ENCODE measurements at places on chromosomes 16 and 17.
A peak's percentile ranks its signal among the peaks of the same experiment; 100 is the strongest.

GRCh38 chr17:78641243-78641642 is 64.0 kb upstream of the DNAH17 start:
- no peak for DNase-seq

DNA sequence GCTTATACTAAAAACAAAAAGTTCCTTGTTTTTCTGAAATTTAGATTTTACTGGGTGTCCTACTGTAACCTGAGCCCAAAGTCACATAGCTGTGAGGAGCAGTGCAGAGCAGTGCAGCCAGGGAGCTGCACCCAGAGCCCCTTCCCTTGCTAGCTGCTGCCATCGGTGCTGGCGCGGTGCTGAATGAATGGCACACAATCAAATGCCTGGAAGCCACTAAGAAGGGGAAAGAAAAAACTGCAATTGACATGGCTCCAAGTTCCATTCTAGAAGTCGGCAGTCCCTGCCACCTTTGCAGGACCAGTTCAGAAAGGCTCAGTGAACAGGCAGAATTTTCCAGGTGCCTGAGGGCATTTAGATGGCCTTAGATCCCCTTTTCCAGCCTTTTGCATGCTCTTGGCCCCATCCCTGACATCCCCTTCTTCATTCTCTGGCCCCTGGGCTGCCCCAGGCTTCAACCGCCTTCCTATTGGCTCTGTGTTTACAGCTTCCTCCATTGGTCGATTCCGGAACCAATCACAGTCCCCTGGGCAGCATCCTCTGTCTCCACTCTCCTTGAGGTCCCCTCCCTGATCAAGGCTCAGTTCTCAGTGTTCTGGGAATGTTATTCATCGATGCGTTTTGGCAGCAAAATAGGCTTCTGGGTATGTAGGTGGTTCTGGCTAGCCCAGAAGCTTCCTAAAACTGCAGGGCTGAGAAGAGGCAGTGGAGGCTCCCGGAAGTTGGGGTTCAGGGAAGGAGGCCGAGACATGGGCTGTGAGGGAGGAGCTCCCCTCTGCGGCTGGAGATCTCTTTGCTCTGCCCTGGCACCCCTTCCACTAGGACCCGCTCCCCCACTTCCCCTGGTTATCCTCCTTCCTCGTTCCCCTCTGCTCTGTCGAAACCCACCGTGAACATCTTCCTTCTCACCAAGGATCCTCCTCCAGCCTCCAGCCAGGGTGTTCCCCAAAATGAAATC is 37.9 kb downstream of the ATP2C2 start:
- DNase-seq = no peak

DNA sequence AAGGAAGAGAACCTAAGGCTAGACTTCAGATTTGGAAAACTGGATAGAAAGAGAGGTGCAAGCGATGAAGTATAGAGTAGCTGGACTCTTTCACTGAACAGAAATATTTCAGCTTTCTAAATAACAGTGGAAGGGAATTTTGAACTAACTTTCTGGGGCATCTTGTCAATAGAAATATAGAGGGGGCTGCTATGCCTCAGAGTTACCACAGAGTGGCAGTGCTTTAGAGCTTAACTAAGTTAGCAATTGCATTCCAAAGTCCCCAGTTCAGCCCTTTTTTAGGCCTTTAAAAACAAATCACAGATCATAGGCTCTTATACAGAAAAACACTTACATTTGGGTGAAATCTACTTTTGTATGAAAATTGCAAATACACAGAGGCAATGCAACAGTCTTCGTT is 154.2 kb upstream of the CDH8 start:
- DNase-seq = no peak

DNA sequence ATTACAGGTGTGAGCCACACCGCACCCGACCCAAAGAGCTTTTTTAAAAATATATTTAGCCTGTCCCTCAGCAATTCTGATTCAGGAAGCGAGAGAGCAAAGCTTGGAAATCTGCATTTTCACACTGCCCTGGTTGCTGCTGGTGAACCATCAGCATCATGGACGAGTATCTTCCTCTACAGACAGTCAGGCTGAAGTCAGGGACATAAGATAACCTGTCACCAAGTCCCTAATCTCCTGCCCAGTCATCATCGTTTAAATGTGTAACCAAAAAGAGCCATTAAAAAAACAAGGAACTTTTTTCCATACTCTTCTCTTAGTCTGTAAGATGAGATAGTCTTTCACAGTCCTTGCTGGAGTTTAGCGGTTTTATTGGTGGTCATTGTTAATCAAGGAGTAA is 6.7 kb downstream of the PMM2 start:
- no peak for DNase-seq

- DNase-seq = no peak
Measured at GRCh38 chr17:82561429-82562035, 42.0 kb downstream of the FOXK2 start.

DNA sequence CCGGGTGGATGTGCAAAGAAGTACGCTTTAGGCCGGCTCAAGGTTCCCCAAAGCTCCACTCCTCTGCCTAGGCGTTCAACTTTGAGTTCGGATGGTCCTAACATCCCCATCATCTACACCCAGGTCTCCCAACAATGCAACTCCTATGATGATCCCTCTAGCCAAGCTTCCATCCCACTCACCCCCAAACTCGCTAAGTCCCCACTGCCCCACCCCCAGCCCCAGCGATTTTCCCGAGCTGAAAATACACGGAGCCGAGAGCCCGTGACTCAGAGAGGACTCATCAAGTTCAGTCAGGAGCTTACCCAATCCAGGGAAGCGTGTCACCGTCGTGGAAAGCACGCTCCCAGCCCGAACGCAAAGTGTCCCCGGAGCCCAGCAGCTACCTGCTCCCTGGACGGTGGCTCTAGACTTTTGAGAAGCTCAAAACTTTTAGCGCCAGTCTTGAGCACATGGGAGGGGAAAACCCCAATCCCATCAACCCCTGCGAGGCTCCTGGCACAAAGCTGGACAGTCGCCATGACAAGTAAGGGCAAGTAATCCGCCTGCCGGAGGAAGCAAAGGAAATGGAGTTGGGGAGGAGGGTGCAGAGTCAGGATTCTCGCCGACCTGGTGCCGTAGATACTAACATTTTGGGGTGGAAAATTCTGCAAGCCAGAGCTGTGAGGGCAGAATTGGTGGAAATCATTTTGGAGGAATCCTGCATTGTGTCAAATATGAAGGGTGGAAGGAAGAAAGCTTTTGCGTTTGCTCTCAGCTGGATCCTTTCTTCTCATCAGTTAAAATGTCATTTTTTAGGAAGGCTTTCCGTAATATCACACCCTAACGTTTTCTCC is at the start of gene TP53:
Gene TP53, minus strand, starts transcription at position 419 of the 836 bp plus-strand sequence. CDS start 10,896 bp downstream, outside the sequence.
- DNase-seq = peak; percentile 76

DNA sequence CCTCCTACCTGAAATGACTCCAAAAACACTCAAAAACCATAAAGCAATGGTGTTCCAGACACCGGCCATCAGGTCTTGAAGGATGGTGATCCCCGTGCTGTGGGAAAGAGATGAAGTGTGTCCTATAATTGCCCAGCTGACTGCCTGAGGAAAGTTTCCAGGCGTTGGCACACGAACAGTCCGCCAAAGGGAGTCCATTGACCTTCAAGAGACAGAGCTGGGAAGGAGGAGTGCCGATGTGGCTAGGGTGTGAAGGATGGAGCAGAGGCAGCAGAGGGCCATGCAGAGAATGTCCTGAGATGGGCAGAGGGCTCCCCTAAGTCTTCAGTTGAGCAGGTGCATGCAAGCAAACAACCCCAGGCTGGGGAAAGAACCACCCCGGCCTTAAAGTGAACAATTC is 11.9 kb upstream of the NUBP1 start:
- no peak for DNase-seq

- no peak for DNase-seq
Measured at GRCh38 chr17:70493277-70493874, 324.0 kb downstream of the KCNJ2 start.

- no peak for DNase-seq
Measured at GRCh38 chr16:4682616-4683254, 10.6 kb upstream of the NUDT16L1 start.

DNA sequence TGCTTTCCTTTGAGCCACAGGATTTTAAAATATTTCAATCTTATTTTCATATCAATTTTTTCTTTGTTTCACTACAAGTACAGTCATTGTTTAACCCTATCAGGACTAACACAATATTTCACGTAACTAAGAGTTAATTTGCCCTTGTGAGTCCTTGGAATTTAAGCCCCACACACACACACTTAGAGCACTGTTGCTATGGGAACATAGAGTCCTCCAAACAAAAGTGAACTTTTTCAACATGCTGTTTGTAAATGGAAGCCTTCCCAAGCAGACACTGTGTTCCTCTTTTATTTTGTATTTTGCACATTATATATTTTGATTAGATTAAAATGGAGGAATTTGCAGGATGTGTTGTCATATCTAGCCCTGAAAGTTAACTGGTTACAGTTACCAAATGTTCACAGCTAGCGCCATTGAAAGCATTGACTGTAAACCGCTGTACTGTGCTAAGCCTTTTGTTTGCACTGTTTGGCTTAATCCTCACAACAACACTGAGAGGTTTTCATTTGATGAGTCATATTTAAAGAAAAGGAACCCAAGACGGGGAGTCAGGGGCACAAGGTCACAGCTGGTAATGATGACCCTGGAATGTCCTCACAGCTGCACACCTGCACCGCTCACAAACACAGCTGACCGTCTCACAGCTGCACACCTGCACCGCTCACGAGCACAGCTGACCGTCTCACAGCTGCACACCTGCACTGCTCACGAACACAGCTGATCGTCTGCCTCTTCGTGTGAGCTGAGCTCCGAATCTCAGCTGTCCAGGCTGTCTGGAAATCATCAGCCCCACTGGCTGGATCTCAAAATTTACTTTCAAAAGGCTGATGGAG is 6.3 kb downstream of the HSBP1 start:
- DNase-seq = no peak

GRCh38 chr16:13633391-13633861 is 286.5 kb upstream of the ERCC4 start:
- DNase-seq = no peak

GRCh38 chr16:20611350-20611902 is 35.3 kb upstream of the ACSM2B start:
- DNase-seq = no peak

DNA sequence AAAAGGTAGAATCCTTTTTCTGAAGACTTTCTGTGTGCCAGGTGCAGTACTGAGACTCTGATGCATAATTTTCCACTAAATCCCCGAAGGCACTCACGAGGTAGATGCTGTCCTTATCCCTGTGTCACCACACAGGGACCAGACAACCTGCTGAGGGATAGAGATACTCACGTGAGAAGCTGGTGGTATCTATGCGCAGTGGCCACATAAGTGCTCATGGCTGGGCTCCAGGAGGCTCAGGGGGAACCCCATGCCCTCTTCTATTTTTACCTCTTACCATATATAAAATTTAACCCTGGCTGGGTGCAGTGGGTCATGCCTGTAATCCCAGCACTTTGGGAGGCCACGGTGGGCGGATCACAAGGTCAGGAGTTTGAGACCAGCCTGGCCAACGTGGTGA is 38.3 kb downstream of the NT5M start:
- no peak for DNase-seq

DNA sequence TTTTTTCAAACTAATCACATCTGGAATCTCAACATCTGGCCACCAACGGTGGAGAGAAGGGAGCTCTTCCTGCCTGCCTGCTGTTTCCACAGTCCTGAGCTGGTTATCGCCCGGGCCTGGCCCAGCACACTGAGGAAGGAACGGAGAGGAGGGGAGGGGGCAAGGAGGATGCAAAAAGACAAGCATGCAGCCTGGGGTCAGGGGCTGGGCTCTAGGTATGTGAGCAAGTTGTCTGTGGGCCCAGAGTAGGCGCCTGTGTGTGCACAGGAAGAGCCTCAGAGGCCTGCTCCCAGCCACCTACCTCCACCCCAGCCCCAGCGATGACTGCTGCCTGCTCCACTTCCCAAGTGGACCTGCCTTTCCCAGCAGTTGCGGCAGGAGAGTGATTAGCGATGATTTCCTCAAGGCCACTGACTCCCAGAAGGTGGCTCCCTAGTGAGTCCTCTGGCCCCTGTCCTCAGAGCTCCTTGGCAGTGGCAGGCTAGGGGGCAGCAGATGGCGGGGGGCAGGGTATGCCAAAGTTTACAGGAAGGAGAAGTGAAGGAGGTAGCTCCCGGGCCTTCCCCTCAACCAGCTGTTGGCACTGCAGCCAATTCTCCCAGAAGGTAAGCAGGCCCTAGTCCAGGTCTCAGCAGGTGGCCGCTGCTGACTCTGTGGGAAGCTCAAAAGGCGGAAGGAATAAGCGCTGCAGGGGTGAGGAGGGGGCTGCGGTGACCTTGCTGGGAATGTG is 27.0 kb upstream of the RASD1 start:
- no peak for DNase-seq

GRCh38 chr16:68548947-68549346 is 9.9 kb downstream of the ZFP90 start:
- no peak for DNase-seq

DNA sequence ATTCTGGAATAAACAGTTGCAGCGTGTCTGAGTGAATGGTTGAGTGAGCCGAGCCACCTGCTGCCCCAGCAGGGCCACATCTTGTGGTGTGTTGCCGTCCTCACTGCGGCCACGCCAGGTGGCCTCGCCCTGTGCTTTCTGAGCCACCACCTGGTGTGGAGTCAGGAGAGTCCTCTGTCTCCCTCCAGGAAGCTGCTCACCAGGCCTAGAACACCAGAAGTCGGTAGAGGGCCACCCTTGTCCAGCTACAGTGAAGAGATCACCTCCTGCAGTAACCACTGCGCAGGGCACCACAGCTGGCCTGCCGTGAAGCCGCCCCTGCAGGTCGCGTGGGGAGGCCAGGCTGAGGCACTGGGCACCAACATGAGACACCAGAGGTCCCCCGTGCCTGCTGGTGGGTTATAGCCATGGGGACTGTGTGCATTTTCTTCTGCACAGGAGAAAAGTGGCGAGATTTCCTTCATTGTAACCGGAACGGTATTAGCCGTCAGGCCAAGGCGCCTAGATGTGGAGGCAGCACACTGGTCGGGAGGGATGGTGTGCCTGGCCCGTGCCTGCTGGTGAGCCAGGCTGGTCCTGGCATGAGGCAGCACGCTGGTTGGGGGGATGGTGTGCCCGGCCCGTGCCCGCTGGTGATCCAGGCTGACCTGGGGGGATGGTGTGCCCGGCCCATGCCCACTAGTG is 28.9 kb upstream of the FOXK2 start:
- no peak for DNase-seq

DNA sequence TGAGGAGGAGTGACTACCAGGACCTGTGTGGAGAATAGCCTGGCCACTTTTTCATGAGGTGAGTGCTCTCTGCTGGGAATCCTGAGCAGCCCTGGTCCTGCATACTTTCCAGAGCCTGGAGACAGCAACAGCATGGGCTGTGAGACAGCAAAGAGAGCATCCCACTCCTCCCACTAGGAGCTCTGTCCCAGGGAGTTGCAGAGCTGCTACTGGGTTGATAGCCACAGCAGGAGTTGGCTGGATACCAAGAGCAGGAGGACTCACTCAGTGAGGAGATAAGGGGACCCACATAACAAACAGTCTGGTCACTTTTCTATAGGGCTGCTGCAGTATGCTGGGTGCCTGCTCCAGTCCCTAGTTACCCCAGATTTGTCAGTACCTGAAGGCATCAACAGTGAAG is 439.3 kb upstream of the CDH8 start:
- no peak for DNase-seq
